ENCODE measurements at places on chromosomes 4 and X.

GRCh38 chrX:65723706-65724105, 56.3 kb downstream of the MSN start:
- DNase-seq: no peak

- DNase-seq: no peak
These were observed 64.5 kb downstream of the FAM9B start for GRCh38 chrX:8969378-8969777.

DNA sequence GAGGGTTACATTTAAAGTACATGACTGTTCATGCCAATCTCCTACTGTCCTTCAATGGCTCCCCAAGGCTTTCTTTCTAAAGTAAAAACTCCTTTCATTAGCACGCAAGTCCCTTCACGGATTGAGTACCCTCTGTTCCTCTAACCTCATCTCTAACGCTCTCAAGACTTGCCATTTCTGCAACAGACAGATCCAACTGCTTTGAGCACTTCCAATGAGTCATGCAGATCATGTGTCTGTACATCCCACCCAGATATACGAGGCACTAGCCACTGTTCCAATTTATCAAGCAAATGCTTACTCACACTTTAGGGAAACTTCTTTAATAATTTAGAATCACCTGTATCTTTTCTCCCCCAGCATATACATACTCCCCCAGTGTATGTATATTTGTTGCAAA, 332.5 kb upstream of the ZFP42 start:
- DNase-seq: no peak

- peak; percentile 21 for DNase-seq
These were observed 725 bp downstream of the FAM120C start for GRCh38 chrX:54182194-54182863.

DNA sequence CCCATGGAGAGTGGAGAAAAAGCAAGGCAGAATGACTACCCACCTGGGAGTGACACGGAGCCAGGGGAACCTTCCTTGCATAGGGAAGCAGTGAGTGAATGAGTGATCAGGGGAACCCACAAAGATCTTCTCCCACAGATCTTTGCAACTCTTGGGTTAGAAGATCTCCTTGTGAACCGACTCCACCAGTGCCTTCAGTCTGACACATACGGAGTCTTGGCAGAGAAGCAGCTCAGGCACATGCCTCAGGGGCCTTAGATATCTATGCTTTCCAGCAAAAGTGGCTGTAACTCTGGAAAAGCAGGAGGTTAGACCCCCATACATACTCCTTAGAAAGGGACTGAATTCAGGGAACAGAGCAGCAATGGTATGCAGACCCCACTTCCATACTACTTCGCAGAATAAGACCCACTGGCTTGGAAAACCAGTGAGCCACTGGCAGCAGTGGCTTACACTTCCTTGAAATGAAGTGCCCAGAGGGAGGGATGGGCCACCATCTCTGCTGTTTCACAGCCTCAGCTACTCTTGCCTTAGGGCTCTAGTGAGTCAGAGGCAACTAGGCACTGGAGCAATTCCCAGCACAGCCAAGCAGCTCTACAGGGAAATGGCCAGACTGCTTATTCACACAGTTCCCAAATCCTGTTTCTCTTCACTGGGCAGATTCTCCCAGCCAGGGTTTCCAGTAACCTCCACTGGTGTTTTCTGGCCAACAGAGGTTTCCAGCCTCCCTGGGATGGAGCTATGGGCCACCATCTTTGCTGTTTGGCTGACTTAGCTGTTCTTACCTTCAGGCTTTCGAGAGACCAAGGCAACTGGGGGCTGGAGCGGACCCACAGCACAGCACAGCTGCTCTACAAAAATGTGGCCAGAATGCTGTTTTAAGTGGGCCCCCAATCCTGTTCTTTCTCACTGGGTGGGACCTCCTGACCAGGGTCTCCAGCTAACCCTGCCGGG, 82.8 kb upstream of the TCEAL2 start:
- no peak for DNase-seq

DNA sequence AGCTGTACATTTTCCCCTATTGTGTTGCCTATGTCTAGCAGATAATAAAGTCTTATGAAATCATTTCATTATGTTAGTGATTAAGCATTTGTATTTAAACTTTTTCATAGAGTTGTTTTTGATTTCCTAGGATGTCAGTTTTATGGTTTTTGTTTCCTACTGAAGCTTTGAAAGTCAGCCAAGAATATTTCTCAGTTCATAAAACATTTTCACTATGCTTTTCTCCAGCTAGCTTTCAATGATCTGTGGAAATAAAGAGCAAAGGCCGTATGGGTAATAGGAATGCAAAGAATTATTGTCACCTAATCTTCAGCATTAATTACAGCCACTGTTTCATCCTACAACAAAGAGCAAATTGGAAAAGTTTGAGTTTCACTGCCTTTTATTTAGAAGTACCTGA, 145.7 kb upstream of the NUDT6 start:
- DNase-seq: no peak

DNA sequence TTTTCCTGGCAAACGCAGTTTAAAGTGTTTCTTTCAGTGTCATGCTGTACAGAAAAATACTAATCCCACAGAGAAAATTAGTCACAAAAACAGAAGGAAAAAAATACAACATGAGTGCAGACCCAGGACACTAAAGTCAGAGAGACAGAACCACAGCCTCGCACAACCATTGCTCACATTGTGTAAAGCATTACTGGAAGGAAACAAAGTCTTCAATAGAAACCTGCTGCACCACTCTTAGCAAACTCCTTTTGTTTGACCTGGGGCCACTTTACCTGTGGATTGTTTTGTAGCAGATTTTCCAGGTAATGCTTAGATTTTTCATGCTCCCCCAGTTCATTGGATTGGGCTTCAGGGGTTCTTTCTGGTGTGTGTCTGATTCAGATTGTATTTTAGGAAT, 131.8 kb upstream of the TMLHE start:
- DNase-seq: no peak

DNA sequence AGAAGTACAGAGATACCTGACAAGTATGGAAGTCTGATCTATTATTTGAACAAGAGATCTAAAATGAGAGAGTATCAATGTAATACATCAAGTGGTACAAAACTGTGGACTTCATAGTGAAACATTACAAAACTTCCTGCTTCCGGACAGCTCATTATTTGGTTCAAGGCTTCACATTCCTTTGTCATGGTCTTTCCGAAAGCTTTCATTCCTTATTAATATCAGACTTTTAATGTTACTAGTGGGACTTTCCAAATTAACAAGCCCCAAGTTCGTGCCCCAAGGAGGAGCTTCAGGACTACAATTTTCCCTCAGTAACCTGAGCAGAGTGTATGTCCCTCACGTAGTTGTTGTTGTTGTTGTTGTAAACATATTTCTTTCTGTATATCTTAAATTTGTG, 1.2 kb downstream of the CHIC2 start:
- no peak for DNase-seq

DNA sequence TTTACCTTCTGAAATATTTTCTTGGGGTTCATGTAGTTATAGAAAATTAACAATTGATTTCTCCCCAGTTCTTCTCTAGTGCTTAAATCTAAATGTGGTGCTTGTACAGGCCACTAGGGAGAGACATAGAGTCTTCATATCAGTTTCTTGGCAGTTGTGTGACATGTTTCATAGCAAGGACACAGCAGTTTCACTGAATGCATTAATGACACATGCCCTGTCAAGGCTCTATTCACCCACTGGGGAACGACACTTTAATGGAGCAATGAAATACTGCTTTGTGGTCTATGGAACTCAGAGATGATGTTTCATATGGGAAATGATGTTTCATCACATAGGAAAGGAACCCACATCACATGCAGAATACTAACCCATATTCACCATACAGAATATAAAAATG, 2.8 kb downstream of the VEGFC start:
- no peak for DNase-seq

DNA sequence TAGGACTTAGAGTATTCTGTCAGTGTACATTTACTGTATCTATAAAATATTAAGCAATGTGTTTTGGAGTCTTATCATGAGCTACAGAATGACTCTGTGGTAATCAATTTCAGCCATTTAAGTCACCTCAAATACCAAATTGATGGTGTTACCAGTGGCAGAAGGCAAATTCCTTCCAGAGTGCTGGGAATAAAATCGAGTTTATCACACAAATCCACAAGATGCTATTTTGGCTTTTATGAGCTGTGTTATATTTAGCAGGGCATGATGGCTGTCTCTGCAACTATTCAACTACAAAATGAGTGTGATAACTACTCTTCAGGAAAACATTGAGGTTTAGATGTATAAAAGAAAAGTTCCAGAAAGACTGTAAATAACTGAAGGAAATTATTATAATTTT, 78.2 kb downstream of the AREG start:
- no peak for DNase-seq

DNA sequence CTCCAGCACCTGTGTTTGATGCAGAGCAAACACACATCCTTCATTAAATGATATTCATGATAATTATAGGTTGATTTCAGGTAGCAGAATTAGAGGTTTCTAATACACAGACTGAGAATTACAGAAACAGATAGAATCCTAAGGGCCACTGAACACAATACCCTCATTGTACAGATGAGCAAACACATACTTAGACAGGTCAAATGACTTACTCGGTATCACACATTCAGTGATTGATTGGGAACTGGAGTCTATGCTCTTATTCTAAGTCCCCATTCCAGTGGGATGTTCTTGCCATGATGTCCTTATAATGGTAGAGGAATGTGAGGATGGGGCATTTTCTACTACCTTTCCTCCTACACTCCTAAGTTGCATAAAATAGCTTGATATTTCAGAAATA, 70.8 kb downstream of the DCAF8L1 start:
- no peak for DNase-seq

DNA sequence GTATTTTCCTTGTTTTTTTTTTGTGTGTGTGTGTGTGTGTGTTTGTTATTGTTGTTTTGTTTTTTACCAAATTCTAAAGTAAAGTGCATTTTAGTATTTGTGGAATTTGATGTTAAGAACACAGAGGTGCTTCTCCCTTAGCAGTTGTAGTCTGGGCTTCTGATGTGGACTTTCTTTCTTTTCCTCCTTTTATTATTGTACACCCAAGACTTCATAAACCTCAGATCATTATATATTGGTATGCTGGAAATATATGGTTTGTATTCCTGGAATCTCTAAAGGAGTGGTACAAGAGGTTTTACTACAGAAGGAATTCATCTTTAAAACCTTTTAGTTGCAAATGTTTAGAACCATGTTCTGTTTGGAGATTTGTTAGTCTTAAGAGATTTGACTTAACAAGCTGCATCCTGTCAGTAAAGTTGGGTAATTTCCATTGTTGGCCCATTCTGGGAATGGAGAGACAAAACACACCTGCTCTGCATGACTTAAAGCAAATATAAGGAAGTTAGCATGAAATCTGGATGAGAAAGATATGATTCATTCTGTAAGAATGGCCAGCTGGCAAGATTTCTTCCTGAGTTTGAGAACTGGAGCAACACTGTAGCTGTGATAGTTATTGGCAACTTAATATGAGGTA, 64.0 kb downstream of the SMAD1 start:
- no peak for DNase-seq

- no peak for DNase-seq
These were observed 24.4 kb upstream of the DYNLT3 start for GRCh38 chrX:37871626-37872302.

- DNase-seq: no peak
These were observed 210.0 kb upstream of the IGFBP7 start for GRCh38 chr4:57320217-57320616.

GRCh38 chrX:38871129-38872029, 70.1 kb downstream of the MID1IP1 start:
- no peak for DNase-seq

GRCh38 chrX:11792461-11793421, 34.7 kb downstream of the MSL3 start:
- DNase-seq: peak; percentile 51

DNA sequence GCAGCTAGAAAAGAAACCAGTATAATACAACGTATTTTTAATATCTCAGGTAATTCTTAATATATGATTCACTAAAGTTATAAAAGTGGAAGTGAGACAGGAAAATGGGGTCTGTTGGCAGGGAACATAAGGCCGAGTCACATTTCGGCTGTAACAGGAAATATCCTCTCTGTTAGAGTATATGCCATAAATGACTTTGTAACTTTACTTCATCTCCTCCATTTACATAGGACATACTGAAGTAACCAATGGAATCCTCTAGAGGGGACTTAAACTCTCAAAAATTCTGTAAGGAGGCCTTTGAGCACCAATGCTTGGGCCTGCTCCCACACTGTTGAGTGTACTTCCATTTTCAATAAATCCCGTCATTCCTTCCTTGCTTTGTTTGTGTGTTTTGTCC, 71.3 kb downstream of the ANKRD17 start:
- no peak for DNase-seq

GRCh38 chr4:87633243-87633642, 16.8 kb upstream of the DMP1 start:
- DNase-seq: no peak
